ENCODE measurements at places on chromosomes 5 and 9.

- no peak for DNase-seq
These were observed 556.3 kb downstream of the PDE4D start for GRCh38 chr5:59337240-59337639.

DNA sequence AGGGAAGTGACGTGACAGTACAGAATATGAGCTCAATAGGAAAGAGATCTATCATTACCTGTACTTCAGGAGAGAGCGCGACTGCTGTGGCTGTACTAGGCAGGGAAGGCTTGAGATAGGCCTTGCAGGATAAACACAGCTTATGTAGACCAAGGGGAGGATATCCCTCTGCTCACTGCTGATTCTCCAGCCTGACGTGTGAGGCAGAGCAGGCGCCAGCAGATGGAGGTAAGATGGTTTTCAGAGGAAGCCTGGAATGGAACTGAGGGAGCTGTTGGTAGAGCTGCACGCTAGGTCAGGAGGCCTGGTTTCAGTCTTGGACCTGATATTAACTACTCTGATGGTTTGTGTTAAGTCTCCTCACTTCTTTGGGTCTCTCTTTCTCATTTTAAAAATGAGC, 291.4 kb downstream of the YTHDC2 start:
- DNase-seq: no peak

- no peak for DNase-seq
These were observed 346.3 kb downstream of the ENC1 start for GRCh38 chr5:74294231-74294705.

GRCh38 chr5:112205846-112206245, 213.2 kb downstream of the EPB41L4A start:
- no peak for DNase-seq

DNA sequence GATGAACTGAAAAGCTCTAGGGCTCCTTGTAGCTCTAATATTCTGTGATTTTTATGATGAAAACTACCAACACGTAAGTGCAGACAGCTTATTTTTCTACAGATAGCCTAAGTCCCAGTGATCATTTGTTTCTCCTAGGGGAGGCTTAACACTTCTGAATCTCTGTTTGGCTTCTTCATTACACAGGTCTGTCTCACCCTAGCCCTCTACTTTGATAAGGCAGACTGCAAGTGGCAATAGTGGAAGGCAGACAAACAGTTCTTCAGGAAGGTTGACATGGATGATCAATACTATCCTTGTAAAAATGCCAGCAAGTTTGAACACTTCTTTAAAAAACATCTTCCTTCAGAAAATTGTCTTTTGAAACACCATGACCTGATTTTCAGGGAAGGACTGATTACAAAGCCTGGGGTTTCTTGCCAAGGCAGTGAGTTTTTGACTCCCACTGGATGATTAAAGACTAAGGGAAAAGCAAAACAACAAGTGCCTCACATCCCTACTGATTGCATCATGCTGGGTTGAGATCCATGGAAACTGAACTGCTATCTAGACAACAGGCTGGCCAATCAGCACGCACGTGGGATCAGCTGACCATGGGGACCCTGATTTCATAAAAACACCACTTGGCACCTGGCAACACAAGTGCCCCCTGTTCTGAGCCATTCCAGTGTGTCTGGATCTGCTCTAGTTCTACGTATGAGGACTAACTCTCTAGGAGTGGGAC, 212.2 kb downstream of the SMARCA2 start:
- DNase-seq: peak; percentile 34

DNA sequence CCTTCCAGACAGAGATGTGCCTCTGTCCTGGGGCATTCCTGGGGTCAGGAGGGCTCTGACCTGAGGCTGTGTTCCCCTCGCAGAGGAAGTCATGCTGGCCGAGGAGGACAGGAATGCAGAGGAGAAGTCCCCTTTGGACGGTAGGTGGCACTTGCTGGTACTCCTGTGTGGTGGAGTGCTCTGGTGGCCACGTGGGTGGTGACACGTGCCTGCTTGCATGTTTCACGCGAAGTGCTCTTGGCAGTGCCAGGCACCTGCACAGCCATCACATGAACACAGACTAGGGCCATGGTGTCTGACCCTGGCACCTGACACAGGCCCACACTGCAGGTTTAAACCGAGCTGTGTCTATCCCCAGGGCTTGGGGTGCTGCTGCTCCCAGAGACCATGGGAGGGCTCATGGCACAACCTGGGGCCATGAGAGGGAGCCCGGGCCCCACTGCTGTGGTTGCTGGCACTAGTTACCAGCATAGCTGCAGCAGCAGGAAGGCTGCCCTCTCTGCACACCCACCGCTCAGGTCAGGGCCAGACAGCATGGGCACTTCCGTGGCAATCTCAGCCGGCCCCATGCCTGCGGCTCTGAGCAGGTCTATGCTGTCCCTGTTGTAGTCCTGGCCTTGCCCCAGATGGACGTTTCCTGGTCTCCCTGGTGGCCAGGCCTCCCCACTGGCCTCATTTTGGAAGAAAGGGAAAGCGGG, 79.3 kb downstream of the CACNA1B start:
- no peak for DNase-seq

- DNase-seq: no peak
These were observed 1.6 kb downstream of the IRX4 start for GRCh38 chr5:1881098-1881572.

- peak; percentile 70 for DNase-seq
These were observed 106.0 kb downstream of the FRMD3 start for GRCh38 chr9:83432104-83432627.

DNA sequence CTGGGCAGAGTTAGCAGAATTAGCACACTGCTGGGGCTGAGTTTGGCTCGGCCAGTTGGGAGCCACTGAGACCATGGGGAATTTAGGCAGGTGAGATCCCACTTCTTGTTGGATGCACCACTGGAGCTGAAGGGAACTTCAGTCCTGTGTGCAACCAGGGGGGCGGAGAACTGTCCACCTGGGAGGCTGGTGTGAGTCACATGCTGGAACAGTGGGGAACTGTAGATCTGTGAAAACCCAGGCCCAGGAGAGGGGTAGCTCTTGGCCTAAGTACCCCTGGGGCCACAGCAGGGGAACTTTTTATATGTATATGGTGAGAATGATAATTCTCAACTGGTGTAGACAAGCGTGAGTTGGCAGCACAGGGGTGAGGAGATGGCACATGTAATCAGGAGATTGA, 237.5 kb upstream of the KIF2A start:
- DNase-seq: no peak

DNA sequence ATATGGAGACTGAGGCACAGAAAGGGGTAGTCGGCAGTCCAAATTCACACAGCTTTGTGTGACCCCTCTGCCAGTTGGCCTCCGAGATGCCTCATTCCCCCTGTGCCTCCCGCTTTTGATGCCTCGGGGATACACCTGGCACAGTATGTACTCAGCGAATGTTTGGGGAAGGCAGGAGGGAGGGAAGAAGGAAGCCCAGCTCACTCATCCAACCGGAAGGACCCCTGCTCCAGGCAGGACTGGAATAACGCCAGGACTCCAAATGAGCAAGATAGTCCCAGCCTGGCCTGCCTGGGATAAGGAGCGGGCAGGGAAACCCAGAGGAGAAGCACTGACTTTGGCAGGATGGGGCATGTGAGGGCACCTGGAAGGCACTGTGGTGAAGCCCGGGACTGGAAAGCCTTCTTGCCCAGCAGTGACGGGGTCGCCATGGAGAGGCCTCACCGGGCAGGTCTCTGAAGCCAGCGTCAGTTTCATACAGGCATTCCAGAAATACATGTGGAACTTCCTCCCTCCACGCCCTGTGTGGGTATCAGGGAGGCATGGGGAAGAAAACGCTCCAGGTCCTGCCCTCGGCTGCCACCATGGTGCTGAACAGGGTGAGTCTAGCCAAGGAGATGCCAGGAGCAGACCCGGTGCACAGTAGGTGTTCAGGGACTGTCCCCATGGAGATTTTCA, 20.3 kb downstream of the LMX1B start:
- no peak for DNase-seq

DNA sequence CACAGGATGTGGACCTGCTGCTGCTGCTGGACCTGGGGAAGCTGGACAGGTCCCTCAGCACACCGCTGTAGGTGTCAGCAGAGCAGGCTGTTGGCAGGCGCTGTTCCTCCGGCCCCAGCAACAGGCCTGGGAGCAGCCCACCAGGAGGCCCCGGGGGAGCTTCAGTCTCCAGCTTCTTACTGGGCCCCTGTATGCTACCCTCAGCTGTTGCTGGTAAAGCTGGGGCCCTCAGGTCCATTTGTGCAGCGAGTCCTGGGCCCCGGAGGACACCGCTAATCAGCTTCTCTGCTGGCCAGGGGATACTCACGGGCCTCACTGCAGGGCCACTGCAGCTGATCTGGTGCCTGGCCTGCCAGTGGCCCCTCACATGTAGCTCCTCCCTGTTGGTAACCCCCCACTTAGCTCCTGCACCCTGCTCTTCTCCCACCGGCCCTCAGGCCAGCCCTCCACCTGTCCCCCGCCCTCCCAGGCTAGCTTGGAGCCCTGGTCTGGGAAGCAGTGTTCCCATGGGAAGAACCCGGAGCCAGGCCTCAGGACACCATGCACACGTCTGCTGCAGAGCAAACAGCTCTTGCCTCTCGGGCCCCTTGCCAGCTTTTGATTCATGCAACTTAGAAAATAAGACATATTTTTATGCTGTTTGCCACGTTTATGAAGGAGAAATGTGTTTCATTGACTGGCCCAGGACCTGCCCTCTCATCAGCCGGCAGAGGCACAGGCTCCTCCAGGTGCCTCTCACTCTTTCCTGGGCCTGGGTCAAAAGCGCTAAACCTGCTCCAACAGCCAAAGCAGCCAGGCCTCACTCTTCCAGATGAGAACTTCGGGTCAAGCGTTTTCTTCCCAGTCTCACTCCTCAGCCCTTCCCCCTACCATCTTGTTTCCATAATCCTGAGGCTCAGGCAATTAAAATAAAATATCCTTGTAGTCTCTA, 61.0 kb upstream of the ADAMTS2 start:
- DNase-seq: no peak

DNA sequence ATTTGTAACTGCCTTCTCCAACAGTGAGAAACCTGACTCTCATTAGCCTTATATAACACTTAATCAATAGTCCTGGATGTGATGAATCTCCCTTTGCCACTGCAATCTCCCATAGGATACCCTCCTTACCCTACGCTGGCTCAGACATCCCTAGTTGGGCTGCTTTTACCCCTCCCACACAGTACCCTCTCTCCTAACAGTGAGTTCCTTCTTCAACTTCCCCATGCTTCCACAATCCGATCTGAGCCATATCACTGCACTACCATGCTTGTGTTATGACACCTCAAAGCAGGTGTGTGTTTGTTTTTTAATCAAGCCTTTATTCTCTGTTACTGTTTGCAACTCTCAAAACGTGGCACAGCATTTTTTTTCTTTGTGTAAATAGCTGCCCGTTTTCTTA, 60.5 kb upstream of the C9orf72 start:
- DNase-seq: no peak

DNA sequence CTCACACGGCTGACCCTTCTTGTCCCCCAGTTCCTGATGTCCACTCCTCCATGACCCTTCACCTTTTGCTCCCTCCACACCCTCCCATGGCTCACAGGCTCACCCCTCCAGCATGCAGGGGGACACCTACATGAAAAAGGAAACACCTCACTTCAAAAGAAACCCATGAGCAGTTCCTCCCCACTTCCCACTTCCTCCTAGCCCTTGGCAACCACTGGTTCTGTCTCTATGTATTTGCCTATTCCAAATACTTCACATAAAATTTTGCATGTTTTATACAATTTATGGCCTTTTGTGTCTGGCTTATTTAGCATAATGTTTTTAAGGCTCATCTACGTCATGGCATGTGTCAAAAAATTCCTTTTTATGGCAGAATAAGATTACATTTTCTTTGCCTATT, 100.2 kb upstream of the S1PR3 start:
- no peak for DNase-seq

DNA sequence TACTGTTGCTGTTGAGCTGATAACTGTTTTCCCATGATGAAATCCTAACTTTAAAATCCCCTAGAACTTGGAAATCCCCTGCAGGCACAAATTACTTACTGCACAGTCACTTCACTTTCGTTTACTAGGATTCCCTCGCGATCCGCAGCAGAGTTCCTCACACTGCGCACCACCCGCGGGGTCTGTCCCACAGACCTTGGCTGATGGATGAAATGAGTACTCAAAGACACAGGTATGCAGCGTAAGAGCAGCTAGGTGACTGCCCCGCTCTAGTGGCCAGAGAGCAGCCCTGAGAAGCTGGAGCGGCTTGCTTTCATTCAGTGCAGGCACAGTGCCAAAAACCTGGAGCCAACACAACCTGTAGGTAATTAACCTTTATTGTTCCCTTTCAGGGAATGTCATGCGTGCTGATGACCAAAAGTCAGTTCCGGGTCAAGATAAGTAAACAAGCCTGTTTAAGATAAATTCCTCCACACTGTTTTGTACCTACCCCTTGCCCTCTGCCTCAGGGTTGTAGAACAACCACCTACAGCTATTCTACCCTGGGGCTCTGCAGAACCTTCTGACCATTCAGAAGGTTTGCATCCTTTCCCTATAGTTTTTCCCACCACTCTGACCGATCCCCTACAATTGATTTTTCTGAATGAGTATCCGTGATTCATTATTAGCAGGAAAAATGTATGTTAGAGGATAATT, 191.2 kb downstream of the CDH9 start:
- DNase-seq: no peak

- DNase-seq: no peak
These were observed at the start of gene CERCAM for GRCh38 chr9:128420651-128421481. Gene CERCAM (plus strand): TSS chr9:128420857. CDS start chr9:128420878, 21 bp downstream.

- no peak for DNase-seq
These were observed 144.0 kb downstream of the MYO10 start for GRCh38 chr5:16791904-16792597.

- DNase-seq: no peak
These were observed 43.0 kb upstream of the CDH12 start for GRCh38 chr5:22896152-22896551.

- DNase-seq: no peak
These were observed 189.5 kb downstream of the ACTL7B start for GRCh38 chr9:108666240-108666784.

DNA sequence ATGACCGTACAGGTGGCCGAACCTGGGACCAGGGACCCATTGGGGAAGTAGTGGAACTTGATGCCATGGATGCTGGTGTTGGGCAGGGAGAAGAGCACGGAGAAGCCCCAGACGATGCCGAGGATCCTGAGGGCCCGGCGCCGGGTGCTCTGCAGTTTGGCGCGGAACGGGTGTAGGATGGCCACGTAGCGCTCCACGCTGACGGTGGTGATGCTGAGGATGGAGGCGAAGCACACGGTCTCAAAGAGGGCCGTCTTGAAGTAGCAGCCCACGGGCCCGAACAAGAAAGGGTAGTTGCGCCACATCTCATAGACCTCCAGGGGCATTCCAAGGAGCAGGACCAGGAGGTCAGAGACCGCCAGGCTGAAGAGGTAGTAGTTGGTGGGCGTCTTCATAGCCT, 585 bp downstream of the NMUR2 start:
- no peak for DNase-seq

DNA sequence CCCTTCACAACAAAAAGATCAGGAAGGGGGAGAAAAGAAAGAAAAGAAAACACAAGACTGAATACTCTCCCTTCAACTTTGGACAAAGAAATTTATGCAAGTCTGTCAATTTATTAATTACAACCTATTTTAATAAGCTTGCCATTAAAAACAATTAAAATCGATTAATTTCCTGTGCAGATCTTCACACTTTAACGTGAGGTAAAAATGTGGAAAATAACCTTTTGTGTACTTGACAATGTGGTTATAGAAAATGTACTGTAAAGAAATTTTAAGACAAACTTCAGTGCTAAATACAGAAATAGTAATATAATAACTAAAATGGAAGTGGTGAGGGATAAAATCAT, 2.7 kb upstream of the MLLT3 start:
- DNase-seq: no peak

GRCh38 chr5:59769832-59770231, 123.7 kb downstream of the PDE4D start:
- no peak for DNase-seq

- no peak for DNase-seq
These were observed 4.7 kb upstream of the C9orf57 start for GRCh38 chr9:72065076-72065475.
